ENCODE measurements at places on chromosomes 6 and 20.

- DNase-seq = no peak
Observed at GRCh38 chr6:26335631-26336323, 29.2 kb upstream of the BTN3A2 start.

DNA sequence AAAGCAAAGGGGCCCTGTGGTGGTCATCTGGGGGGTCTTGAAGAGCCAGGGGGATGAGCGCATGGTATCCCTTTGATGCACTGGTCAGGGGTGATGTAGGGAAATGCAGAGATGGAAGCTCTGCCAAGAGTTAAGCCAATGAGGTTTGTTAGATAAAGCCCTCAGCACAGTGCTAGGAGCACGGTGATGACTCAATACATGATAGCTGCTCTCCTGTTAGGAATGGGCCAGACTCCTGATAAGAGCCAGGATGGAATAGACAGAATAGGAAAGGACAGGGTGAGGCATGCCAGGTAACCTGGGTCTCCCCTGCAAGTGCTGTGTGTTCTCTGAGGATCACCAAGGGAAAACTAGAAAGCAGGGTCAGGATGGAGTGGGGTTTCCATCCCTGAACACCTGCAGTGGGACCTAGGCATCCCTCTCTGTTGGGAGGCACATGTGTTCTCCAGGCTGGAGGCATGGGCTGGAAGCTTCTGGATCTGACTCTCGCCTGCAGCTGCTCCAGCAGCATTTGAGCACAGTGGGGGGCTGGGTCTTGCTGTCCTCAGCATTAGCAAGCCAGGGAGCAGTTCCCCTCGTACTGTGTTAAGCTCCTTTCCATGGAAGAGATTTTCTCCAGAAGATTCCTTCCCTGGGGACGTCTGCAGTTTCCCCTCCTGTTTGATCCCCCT is 71.8 kb upstream of the TIAM2 start:
- no peak for DNase-seq

- DNase-seq = no peak
Observed at GRCh38 chr6:85752602-85753001, 109.9 kb upstream of the SYNCRIP start.

DNA sequence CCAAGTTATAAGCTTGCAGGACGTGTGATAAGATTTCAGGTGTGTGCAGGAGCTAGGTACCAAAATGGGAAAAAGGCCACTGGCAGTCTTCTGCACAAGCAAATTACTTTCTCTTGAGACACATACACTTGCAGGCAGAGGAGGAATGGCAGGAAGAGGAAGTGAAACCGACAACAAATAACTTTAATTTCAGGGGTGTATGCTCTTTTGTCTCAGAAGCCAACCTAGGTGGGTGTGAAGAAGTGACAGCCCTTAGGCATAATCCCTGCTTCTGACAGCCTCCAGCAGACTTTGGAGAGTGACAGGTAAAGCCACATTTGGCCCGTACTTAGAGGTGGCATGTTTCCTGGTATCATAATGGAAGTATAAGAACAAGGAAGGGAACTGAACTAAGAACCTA is 118.8 kb upstream of the TRAF3IP2 start:
- DNase-seq = no peak

GRCh38 chr6:150395388-150396009 is 26.7 kb downstream of the IYD start:
- DNase-seq = peak; percentile 47

GRCh38 chr20:19785173-19785982 is 27.3 kb downstream of the RIN2 start:
- DNase-seq = no peak

DNA sequence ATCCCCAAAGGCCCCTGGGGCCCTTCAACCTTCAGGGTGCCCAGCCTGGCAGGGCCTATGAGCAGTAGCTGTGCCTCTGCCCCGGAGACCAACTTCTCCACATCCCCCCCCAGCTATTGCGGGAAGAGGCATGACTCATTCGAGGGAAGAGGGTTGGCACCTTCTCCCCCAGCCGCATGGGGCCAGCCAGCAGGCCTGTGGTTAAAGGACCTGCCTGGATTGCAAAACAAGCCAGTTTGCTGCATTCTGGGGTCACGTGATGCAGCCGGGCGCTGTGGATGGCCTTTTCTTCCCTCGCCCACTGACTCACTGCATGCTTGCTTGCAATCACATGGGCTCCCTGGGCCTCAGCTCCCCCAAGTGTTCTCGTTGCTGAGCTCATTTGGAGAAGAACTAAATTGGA is 182.5 kb downstream of the MAFB start:
- DNase-seq = no peak

DNA sequence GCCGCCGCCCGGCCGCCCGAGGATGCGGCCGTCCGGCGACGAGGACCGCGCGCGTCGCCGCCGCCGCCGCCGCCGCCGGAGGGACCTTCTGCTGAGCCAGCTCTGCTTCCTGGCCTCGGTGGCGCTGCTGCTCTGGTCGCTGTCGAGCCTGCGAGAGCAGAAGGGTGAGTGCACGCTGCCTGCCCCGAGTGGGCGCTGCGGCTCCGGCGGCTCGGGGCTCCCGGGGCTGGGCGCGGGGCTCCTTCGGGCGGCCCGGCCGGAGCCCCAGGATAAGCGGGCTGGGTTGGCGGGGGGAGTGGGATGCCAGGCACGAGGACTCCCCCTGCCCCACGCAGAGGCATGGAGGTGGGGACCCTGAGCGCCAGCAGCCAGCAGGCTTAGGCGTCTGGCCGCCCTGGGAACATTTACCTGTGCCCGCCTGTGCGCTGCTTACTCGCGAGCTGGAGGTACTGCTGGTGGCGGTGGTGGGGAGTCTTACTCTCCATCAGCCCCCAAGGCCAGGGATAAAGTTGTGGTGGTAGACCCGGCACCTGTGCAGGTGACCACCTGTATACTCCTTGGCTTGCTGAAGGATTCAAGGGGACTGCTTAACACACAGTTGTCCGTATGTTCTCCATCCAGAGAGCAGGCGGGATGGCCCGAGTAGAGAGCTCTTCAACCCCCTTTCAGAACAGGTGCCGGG is 520 bp downstream of the SLC24A3 start:
- peak; percentile 68 for DNase-seq

DNA sequence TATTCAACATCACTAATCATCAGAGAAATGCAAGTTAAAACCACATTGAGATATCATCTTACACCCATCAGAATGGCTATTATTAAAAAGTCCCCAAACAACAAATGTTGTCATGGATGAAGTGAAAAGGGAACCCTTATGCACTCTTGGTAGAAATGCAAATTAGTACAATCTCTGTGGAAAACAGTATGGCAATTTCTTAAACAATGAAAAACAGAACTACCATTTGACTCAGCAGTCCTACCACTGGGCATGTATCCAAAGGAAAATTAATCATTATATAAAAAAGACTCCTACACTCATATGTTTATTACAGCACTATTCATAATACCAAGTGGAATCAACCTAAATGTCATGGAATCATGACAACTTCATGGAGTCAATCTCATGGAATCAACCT is 611.3 kb upstream of the GJE1 start:
- no peak for DNase-seq

DNA sequence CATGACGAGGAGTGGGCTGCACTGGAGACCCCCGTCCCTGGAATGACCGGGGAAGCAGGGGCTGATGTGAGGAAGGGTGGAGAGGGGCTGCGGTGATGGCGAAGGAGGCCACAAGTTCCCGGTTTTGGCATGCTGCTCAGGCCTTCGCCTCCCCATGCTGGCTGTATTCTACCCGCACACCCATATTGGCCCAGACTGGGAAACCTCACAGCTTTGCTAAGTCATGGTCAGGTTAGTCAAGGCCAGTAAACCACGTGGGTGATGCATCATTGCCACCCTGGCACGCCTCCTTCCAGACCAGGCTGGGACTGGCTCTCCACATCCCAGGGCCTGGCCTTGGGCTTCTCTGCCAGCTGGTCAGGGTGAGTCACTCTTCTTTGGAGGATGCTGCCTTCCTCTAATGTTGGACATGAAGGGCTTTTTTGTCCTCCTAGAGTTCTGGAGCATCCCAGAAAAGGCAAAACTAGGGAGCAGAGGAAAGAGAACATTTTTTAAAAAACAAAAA is 53.8 kb downstream of the PCNA start:
- DNase-seq = no peak

- DNase-seq = no peak
Observed at GRCh38 chr6:26027491-26028211, 59.6 kb upstream of the HFE start.

DNA sequence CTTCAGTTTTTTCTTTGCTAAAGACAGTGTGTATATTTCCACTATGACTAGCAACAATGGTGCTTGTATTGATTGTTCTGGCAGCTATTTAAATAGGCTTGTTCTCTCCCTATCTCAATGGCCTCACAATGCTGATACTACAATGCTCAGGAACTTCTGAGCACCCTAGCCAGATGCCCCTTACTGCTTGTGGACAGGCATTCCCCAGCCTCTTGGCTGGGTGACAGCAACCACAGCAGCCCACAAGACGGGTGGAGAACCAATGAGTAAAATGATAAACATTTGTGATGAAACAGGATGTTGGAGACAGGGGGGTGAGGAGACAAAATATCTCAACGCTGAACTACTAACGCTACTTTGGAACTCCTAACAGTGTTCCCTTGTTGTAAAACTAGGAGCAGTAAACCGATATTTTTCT is 42.3 kb downstream of the HIVEP2 start:
- DNase-seq = peak; percentile 60

GRCh38 chr6:99354983-99355382 is 5.5 kb upstream of the FAXC start:
- no peak for DNase-seq

DNA sequence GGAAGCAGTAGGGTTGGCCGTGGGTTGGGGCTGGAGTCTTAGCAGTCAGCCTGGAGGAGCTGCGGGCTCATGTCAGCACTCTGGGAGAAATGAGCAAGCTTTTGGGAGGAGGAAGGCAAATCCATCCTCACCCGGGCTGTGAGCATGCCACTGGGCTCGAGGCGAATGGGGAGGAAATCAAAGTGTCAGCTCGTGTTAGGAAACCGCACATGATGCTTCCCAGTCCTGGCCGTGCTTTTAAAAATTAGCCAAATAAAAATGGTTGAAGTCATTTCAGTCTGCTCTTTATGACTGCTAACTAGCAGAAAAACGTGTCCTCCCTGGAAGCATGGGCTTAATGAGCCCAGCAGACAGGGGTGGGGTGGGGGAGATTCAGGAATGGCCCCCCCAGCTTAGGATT is 98.1 kb downstream of the NFATC2 start:
- DNase-seq = no peak

GRCh38 chr20:60787276-60787675 is 464.8 kb upstream of the CDH4 start:
- no peak for DNase-seq
